ENCODE measurements at places on chromosomes 3 and 15.

- DNase-seq = no peak
These were observed 36.4 kb downstream of the ST8SIA2 start for GRCh38 chr15:92430069-92430440.

DNA sequence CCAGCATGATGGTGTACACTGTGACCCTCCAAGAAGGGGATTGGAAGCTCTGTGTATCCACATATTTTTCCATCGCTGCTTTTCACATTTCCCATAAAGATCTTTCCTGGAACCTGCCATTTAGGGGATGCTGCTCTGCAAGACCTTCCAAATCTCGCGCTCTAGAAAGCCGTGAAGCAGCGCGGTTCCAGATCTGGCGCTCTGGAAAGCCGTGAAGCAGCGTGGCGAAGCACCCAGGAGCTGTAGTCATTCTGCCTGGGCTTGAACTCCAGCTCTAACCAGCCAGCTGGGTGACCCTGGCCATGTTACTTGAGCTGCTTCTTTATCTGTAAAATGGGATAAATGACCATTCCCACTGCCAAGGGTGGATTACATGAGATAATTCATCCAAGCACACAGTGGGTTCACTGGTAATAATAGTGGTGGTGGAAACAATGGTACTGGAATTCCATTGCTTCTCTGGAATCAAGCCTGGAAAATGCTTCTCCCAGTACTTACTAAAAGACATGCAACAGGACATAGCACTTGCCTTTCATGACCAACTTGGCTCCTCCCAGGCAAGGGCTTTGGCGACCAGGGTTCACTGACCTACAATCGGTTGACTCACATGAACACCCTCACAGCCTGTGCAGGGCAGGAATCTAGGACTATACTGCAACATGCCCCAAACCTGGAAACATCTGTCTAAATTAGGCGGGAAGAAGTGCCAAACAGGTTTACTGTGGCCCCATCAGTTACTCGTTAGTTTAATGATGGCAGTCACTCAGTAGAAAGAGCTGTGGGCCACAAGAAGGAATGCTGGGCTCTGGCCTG is 70.7 kb downstream of the XXYLT1 start:
- no peak for DNase-seq

GRCh38 chr3:84136425-84136824 is 822.4 kb upstream of the CADM2 start:
- no peak for DNase-seq

DNA sequence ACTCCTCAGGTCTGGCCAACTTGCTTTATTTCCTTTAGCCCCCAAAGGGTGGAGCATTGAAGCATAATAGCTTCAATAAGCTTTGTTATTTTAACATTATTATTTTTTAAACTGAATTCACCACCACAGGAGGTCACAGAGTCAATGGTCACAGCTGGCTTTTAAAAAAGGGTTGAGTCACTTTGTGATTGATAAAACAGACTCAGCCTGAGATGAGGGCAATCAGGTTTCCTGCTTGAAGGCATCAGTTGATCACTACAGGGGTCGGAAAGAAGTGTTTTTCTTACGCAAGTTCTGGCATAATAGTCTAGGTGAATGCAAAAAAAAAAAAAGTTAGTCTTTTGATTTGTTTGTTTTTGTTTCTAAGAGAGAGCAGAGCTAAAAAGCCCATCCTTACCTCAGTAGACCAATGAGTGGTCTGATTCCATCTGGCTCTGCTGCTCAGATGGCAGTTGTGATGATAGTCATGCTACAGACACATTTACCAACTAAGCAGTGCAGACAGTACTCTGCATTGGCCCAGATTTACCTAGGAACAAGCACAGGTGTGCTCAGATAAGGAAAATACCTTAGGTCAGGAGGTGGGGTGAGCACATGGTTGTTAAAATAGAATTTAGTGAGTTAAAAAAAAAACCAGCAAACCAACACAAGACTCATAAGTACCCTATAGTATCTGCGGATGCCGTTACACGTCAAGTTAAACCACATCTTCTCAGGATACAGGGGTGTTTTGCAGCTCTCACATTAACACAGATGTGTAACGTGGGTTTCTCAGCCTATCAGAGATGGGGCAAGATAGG is 22.6 kb downstream of the ZNF80 start:
- DNase-seq = no peak

GRCh38 chr3:57840473-57840872 is 84.4 kb downstream of the SLMAP start:
- DNase-seq = no peak

DNA sequence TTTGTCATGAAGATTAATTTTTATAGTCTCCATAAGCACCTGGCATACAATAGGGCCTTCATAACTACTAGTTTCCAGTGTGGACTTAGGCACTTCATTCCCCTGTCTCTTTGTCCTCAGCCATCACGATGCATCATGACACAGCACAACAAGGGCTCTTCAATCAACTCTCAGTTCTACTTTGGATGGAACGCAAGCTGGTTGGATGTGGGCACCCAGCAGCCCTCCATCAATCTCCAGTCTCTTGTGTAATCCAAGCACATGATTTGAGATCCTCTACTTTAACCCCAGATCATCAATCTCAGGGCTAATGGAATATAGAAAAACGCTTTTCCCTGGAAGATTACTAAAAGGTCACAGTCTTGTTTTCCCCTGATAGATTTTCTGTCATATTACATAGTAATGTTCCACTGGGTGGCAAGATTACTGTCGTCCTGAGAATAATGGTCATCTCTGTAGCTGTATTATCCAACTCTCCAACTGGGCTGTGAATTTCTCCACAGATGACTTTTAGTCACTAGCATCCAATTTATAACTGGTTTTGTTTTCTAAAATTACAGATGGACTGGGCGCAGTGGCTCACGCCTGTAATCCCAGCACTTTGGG is 22.9 kb upstream of the CHRNA7 start:
- no peak for DNase-seq

DNA sequence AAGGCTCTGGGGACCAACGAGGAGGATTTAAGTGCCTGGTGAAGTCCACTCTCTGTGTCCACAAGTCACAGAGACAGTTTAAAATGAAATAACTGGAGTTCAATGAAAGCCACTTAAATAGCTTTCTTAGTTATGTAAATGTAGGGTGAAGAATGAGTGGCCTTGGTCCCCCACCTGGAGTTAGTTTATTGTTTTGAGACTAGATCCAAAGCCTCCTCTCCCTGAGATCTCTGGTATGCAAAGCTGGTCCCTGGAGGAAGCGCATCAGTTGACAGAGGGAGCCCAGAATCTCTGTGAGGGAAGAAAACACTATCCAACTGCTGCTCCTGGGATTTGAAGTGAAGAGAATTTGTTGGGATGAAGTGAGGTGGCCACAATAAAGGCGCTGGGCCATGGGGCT is 40.5 kb downstream of the EXOG start:
- no peak for DNase-seq

- DNase-seq = no peak
These were observed 12.5 kb downstream of the SMAD6 start for GRCh38 chr15:66714543-66714981.

DNA sequence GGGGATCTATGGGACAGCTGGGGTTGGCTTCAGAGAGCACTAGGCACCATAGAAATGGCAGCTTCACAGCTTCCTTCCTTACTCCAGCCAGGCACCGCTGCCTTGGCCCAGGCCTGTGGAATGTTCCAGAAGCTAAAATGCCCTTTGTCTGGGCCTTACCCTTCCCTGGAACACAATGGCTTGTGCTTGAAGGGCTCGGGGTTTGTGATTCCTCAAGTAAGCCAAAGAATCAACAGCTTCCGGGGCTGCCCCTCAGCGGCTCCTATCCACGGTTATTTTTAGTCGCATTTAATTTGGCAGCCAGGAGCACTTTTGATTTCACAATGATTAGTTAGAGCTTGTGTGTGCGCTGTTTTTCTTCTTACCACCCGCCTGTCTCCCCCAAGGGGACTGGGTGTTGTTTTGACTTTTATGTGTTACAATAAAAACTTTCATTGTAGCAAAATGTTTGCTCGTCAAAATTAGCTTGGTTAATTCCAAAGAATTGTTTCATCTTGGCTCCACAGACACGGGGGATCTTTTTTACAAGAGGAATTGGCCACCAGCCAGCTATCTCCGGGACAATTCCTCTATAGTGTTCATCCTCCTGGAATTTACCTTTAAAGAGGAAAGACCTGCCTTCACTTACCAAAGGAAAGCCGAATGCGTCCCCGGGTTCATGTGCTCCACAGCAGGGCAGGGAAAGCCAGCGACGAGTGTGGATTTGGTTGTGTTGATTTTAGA is 73.8 kb downstream of the TLE3 start:
- no peak for DNase-seq

- DNase-seq = no peak
These were observed 19.8 kb downstream of the ST8SIA2 start for GRCh38 chr15:92413510-92413909.

- DNase-seq = no peak
These were observed 7.5 kb upstream of the PHLDB2 start for GRCh38 chr3:111851511-111851954.

DNA sequence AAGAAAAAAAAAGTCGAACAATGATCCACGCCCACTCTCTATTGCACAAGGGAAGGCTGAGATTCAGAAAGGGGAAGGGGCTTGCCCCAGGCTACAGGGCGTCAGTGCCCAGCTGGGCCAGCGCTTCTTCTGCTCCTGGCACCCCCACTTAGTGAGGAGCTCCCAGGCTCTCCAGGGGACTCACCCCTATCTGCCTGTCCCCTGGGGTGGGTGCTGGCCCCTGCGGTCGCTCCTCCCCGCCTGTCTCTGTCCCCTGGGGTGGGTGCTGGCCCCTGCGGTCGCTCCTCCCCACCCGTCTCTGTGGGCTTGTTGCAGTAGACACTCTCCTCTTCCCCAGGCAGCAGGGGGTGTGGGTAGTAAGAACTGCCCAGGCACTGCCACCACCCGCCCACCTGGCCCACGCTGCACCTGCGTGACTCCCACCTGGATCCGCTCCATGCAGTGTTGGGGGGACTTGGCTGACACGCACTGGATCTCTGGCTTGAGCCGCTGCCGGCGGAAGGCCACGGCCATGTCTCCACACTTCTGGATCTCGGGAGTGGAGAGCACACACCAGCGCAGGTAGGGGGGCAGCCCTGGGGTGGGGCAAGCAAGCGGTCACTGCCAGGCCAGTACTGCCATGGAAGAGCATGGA is 14.6 kb downstream of the MELTF start:
- no peak for DNase-seq

GRCh38 chr3:32865383-32865782 is 47.6 kb downstream of the TRIM71 start:
- DNase-seq = peak; percentile 9

GRCh38 chr3:187706971-187707370 is 4.6 kb upstream of the RTP2 start:
- DNase-seq = no peak

GRCh38 chr15:83890587-83890986 is 236.7 kb downstream of the ADAMTSL3 start:
- DNase-seq = no peak

DNA sequence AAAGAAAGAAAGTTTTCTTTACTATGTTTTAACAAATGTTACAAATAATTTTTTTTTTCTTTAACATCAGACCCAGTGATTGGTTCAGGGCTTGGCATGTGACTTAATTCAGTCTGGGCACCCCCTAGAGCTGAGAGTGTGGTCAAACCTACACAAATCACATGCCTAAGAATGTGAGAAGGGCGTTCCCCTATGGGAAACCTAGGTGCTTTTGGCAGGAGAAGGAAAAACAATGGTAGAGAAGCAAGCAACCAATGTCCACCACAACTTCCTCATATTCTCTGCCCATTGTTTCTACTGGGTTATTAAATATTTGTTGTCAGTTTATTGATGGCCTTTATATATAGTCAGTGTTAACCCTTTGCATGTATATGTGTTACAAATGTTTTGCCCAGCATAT is 21.4 kb upstream of the PIAS1 start:
- DNase-seq = no peak

Measured in stimulated activated CD4-positive, alpha-beta T cell treated with anti-CD3 and anti-CD28 coated beads, Interleukin-4, amount 100 ng/mL, for 48 hours (primary cell).